ENCODE measurements at places on chromosomes 16 and 17. TPM values are rescaled to one million over a fixed set of nuclear protein-coding genes. Genes with fewer than 3 reads are reported as not detected.

DNA sequence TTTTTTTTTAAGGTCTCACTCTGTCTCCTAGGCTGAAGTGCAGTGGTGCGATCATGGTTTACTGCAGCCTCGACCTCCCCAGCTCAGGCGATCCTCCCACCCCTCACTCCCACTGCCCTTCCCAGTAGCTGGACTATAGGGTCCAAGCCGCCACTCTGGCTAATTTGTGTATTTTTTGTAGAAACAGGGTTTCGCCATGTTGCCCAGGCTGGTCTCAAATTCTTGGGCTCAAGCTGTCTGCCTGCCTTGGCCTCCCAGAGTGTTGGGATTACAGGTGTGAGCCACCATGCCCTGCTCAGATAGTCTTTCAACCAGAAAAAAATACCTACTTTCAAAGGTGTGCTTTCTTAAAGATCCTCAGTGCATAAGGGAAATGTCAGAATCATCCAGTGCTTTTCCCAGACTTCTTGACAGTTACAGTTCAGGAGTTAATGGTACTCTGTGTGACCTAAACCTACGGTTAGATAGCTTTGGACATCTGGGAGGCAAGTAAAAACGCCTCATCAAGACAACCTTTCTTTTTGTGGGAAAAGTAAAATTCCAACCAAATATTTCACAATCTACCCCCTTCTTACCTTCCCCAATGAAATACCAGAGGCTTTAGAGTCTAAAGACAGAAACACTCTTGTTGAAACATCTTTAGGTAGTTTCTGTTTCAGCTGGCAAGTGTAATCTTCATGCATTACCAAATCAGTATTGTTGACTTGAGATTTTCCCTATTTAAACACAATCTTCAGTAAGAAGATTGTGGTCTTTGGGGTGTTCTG is 6.8 kb downstream of the RSPRY1 start:
- H3K27ac ChIP-seq = peak overlapping the region; percentile 18
- H3K36me3 ChIP-seq = no peaks in the 10 kb centered on the region
- peaks cover 57% of the 10 kb centered on the region for H3K4me1 ChIP-seq
- H3K4me3 ChIP-seq = no peak overlapping the region

GRCh38 chr17:78497115-78497540 is 80.1 kb downstream of the DNAH17 start:
- H3K4me3 ChIP-seq = no peak overlapping the region
- no peaks in the 10 kb centered on the region for H3K36me3 ChIP-seq
- no peak overlapping the region for H3K27ac ChIP-seq
- no peaks in the 10 kb centered on the region for H3K4me1 ChIP-seq

DNA sequence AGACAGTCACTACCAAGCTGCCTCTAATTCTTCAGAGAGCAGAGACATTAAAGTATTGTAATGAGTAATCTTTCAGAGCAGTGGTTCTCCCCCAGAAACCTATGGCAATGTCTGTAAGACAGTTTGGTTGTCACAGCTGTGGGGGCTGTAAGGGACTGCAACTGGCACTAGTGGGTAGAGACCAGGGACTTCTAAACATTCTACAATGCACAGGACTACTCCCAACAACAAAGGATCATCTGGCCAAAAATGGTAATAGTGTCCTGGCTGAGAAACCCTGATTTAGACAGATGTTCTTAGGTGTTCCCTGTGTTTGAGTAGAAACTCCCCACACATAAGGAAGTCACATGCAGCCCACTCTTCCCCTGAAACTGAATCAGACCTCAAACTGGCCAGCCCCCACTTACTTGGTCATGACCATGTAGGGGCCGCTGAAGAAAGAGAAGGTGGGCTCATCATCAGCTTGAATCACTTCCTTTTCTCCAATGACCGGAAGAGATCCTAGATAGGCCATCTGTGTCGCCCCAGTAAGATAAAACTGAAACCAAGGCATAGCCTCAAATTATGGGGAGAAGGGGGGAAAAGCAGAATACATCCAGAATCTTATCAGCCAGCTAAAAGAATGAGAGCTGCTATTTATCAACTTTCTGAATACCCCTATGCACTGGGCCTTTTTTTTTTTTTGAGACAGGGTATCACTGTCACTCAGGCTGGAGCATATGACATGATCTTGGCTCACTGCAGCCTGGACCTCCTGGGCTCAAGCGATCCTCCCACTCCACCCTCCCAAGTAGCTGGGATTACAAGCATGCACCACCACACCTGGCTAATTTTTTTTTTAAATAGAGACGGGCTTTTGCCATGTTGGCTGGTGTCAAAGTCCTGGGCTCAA is 75.8 kb downstream of the TEX14 start:
- no peak for DNase-seq
- no peaks in the 10 kb centered on the region for H3K4me1 ChIP-seq
- H3K4me3 ChIP-seq = no peak overlapping the region
- H3K27me3 ChIP-seq = no peaks in the 10 kb centered on the region
- no peak overlapping the region for H3K27ac ChIP-seq

DNA sequence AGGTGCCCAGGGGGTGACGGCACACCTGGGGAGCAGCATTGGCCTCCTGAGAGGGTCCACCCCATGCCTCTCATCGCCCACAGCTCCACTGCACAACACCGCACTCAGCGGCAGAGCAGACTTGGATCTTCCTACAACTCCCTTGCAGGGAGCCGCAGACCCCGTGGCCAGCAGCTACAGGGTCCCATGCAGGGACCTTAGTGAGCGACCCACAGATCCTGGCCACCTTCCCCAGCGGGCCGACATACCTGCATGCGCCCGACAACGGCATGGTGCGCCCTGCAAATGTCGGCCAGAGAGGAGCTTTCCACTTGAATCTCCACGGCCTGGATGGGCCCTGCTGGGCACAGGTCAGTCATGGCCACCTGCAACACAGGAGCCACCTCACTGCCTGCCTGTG is 8.4 kb downstream of the FAAP100 start:
- no peak overlapping the region for H3K27ac ChIP-seq
- H3K4me3 ChIP-seq = no peak overlapping the region
- no peaks in the 10 kb centered on the region for H3K27me3 ChIP-seq
- DNase-seq = no peak

DNA sequence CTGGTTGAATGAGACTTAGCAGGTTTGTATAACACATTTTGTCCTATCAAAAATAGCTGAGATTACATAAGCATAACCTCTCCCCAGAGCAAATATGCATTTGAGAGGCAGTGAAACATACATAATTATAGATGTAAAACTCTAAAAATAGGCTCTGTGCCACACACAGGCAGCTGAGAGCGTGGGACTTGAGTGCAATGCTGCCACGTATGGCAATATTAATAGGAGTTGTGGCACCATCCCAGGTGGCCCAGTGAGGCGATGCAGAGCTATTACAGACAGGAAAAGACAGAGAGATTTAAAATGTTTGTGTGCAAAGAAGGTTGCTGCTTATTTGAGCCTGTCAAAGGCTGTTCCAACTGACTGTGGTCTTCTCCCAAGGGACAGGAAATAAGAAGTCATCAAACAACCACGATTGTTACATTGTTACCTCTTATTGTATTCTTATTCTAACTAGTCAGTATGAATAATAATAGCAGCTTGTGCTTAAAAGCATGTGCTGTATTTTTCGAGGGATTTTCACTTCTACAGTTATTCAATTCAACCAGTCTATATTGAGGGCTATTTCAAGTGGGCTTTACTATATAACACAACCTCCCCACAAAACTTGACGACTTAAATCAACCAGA is 116.5 kb downstream of the SALL1 start:
- no peaks in the 10 kb centered on the region for H3K36me3 ChIP-seq
- H3K27me3 ChIP-seq = no peaks in the 10 kb centered on the region
- H3K27ac ChIP-seq = no peak overlapping the region
- no peaks in the 10 kb centered on the region for H3K4me1 ChIP-seq
- DNase-seq = peak; percentile 6

- no peaks in the 10 kb centered on the region for H3K27me3 ChIP-seq
- no peaks in the 10 kb centered on the region for H3K36me3 ChIP-seq
- no peaks in the 10 kb centered on the region for H3K4me1 ChIP-seq
- no peak overlapping the region for H3K4me3 ChIP-seq
- no peak overlapping the region for H3K27ac ChIP-seq
Measured at GRCh38 chr16:5010576-5011329, 23.0 kb downstream of the NAGPA start.

DNA sequence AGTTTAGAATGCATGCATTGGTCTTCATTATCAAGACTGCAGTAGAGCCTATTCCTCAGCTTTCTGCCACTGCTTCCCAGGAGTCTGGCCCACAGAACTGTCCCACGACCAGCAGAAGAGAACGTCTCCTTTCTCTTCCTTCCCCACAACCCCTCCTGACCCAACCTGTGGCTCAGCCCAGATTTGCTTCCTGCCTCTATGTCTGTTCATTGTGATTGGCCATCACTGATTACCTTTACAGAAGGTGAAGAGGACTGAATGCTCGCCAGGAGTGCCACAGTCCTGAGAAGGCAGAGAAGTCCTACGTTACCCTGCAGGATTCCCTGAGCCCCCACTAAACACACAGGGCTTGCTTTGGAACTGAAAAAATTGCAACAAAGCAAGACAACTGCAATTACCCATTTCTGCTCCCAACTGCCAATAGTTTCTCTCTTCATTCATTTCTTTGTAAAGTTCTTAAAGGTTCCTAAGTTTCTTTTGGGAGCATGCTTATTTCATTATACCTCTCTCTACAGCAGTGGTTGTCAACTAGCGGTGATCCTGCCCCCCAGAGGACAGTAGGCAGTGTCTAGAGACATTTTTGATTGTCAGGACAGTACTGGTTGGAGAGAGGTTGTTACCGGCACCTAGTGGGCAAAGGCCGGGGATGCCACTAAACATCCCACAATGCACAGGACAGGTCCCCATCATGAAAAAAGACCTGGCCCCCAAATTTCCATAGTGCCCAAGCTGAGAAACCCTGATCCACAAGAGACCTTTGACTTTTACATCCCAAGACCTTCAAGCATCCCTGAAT is 4.5 kb upstream of the NAT9 start:
- peaks cover 9% of the 10 kb centered on the region for H3K4me1 ChIP-seq
- H3K27me3 ChIP-seq = no peaks in the 10 kb centered on the region
- no peaks in the 10 kb centered on the region for H3K36me3 ChIP-seq
- H3K4me3 ChIP-seq = no peak overlapping the region
- no peak overlapping the region for H3K27ac ChIP-seq

- no peak overlapping the region for H3K4me3 ChIP-seq
- DNase-seq = no peak
- peaks cover 5% of the 10 kb centered on the region for H3K4me1 ChIP-seq
- peaks cover 32% of the 10 kb centered on the region for H3K36me3 ChIP-seq
- no peak overlapping the region for H3K27ac ChIP-seq
Measured at GRCh38 chr17:38724337-38724988, 5.7 kb upstream of the CISD3 start.

GRCh38 chr17:77038884-77039555 is 101.7 kb upstream of the SEC14L1 start:
- no peaks in the 10 kb centered on the region for H3K36me3 ChIP-seq
- H3K4me1 ChIP-seq = no peaks in the 10 kb centered on the region
- no peak overlapping the region for H3K4me3 ChIP-seq
- no peak overlapping the region for H3K27ac ChIP-seq
- no peaks in the 10 kb centered on the region for H3K27me3 ChIP-seq

DNA sequence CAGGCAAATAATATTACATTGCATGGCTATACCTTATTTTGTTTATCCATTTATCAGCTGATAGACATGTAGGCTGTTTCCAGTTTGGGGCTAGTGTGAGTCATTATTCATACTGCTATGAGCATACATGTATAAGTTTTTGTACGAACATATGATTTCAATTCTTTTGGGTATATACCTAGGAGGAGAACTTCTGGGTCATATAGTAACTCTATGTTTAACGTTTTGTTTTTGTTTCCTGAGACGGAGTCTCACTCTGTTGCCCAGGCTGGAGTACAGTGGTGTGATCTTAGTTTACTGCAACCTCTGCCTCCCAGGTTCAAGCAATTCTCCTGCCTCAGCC is 2.4 kb upstream of the ITGAL start:
- no peaks in the 10 kb centered on the region for H3K4me1 ChIP-seq
- H3K4me3 ChIP-seq = no peak overlapping the region
- no peak for DNase-seq
- H3K27ac ChIP-seq = no peak overlapping the region
- no peaks in the 10 kb centered on the region for H3K36me3 ChIP-seq
- H3K27me3 ChIP-seq = no peaks in the 10 kb centered on the region

GRCh38 chr16:31168848-31169247 is 11.1 kb upstream of the FUS start:
- no peaks in the 10 kb centered on the region for H3K36me3 ChIP-seq
- no peaks in the 10 kb centered on the region for H3K27me3 ChIP-seq
- peaks cover 9% of the 10 kb centered on the region for H3K4me1 ChIP-seq
- no peak overlapping the region for H3K4me3 ChIP-seq
- no peak overlapping the region for H3K27ac ChIP-seq

GRCh38 chr16:56363181-56363716 is 62.1 kb downstream of the AMFR start:
- H3K4me1 ChIP-seq = no peaks in the 10 kb centered on the region
- no peak overlapping the region for H3K27ac ChIP-seq
- no peaks in the 10 kb centered on the region for H3K27me3 ChIP-seq
- H3K36me3 ChIP-seq = peaks cover 41% of the 10 kb centered on the region
- no peak for DNase-seq

DNA sequence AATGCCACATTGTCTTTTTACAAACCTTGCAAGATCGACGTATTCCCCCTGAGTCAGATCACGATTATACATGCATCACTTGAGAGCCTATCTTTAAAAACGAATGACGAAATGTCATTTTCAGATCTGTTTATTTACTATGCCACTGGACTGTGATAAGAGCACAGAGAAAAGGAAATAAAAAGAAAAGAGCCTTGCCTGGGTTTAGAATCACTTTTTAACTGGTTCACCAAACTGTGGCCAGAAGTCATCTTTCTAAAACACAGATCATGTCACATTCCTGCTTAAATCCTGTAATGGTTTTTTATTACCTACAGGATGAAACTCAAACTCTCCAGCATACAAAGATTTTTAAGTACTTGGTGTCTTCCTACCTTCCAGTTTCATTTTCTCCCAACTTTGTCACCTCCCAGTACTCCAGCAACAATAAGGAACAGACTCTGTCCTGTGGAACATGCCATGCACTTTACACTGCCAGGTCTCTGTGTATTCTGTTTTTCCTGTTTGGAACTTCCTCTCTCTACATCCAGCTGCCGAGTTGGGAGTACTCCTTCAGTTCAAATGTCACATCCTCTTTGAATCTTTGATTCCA is 91.5 kb downstream of the SNX11 start:
- DNase-seq = no peak
- H3K27me3 ChIP-seq = no peaks in the 10 kb centered on the region
- no peak overlapping the region for H3K27ac ChIP-seq
- no peak overlapping the region for H3K4me3 ChIP-seq

- no peak for DNase-seq
- no peaks in the 10 kb centered on the region for H3K4me1 ChIP-seq
- no peaks in the 10 kb centered on the region for H3K27me3 ChIP-seq
- H3K36me3 ChIP-seq = no peaks in the 10 kb centered on the region
- no peak overlapping the region for H3K27ac ChIP-seq
Measured at GRCh38 chr16:50836121-50836621, 94.3 kb downstream of the CYLD start.

GRCh38 chr16:19188406-19188805 is 20.4 kb downstream of the SYT17 start:
- H3K36me3 ChIP-seq = no peaks in the 10 kb centered on the region
- peaks cover 5% of the 10 kb centered on the region for H3K4me1 ChIP-seq
- no peak for DNase-seq
- no peaks in the 10 kb centered on the region for H3K27me3 ChIP-seq
- no peak overlapping the region for H3K27ac ChIP-seq

Gene MPG
- total RNA-seq = 150 TPM

Gene UMOD
- not detected for total RNA-seq

Gene C17orf100
- 0.67 TPM for total RNA-seq

Gene MYH8
- not detected for total RNA-seq

Gene CIBAR2
- not detected for total RNA-seq

Gene NEUROD2
- not detected for total RNA-seq
